ENCODE measurements at places on chromosomes 7 and 10. TPM values are rescaled to one million over a fixed set of nuclear protein-coding genes. Genes with fewer than 3 reads are reported as not detected.

The TMEM236 gene
- 0.05 TPM for total RNA-seq

DNA sequence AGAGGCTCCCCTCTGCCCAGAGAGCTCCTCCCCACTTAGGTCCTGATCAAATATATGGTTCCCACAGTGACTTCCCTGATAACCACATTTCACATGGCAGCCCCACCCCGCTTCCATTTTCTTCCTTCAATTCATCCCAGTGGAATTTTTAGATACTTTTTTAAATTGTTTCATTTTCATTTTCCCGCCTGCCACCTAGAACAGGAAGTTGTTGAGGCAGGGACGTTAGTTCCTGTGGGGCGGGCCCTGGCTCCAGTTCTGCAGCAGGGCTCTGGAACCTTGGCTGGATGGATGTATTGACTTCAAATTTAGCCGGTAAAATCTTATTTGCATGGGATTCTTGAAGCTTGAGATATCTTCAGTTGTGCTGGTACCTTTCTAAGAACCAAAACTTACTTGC is 226.6 kb downstream of the PAXIP1 start:
- DNase-seq, result no peak

GRCh38 chr10:35058134-35058533 is 32.0 kb downstream of the CUL2 start:
- DNase-seq, result no peak

DNA sequence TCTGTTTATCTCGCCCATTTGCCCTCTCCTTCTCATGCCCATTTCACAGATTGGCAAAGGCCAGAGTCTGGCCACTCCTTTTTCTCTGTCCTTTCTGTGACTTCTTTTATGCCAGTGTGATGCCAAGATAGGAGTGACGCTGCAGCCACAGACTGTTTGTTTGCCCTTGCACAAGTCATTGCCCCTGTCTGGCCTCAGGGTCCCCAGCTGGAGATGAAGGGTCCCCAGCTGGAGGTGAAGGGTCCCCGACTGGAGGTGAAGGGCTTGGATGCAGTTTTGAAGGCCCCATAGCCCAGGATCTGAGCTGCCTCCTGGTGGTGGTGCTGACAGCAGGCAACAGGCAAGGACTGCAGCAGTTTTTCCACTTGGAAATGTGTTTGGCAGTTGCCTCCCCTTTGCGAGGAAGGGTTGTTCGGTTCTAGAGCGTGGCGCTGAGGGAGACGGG is 50.8 kb upstream of the SLC29A3 start:
- DNase-seq, result no peak

GRCh38 chr7:117562759-117563158 is 82.9 kb downstream of the CFTR start:
- no peak for DNase-seq

- DNase-seq, result peak; percentile 78
These were observed 951.6 kb downstream of the ANKRD7 start for GRCh38 chr7:119175911-119176627.

DNA sequence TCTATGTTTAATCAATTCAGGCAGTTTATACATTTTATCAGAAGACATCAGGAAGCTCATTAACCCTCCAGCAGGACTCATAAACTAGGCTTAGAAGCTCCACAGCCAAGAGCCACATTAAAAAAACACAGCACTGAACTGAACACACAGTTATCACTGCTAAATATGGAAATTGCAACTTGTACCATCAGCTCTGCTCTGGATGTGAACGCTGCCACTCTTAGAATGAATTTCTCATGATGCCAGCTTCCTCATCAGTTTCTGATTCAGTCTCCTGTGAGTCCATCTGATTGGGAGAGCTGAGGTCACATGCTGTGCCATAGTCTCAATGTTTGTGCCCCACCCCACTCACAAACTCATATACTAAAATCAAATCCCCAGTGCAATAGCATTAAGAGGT is 17.1 kb upstream of the ING3 start:
- DNase-seq, result no peak

All from activated CD4-positive, alpha-beta T cell treated with anti-CD3 and anti-CD28 coated beads, Interleukin-2, amount 10 ng/mL, durations not matched to agents 24 days and 14 days (primary cell).